ENCODE measurements at places on chromosomes 2 and 18. TPM values are rescaled to one million over a fixed set of nuclear protein-coding genes. Genes with fewer than 3 reads are reported as not detected.

GRCh38 chr18:13638719-13639595 lies 87.4 kb downstream of the FAM210A start:
- DNase-seq, result no peak

The FAM237A gene
- not detected for polyA plus RNA-seq

The CHRNA1 gene
- not detected for polyA plus RNA-seq

GRCh38 chr2:19474128-19474527 lies 115.7 kb upstream of the OSR1 start:
- no peak for DNase-seq

DNA sequence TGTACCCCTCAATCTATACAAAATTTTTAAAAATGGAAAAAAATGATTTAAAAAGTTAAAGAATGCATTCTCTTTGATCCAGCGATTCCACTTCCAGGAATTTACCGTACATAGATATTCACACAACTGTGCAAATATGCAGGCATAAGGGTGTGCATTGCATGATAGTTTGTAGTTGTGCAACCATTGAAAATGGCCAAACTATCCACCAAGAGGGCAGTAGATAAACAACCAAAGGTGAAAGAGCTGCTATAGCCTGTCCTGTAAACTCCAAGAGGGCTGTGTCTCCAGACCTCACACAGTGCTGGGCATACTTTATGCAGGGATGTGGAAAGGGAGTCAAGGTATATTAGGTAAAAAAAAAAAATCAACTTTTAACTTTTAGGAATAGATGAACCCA lies 116.5 kb upstream of the NEDD4L start:
- no peak for DNase-seq

- DNase-seq, result no peak
Observed at GRCh38 chr2:204754898-204755297, 209.6 kb downstream of the PARD3B start.

DNA sequence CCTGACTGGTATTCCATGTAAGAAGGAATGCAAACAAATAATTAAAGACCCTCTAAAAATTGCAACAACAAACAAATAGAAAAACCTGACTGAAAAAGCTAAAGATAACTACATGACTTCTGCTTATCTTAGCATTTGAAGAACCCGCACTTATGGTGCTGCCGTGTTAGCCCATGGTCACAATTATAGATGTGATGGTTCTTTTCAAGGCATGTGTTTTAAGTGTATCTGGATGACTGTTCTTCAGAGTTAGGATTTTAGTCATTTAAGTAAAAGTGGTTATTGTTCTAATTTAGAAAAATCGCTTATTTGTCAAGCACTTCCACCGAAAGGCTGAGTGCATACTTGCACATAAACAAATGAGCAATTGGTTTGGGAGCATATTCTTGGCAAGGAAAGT lies 77.3 kb downstream of the CPS1 start:
- no peak for DNase-seq

GRCh38 chr2:171923206-171923605 lies 945 bp downstream of the HAT1 start:
- DNase-seq, result no peak

The AKAIN1 gene
- polyA plus RNA-seq, result not detected

DNA sequence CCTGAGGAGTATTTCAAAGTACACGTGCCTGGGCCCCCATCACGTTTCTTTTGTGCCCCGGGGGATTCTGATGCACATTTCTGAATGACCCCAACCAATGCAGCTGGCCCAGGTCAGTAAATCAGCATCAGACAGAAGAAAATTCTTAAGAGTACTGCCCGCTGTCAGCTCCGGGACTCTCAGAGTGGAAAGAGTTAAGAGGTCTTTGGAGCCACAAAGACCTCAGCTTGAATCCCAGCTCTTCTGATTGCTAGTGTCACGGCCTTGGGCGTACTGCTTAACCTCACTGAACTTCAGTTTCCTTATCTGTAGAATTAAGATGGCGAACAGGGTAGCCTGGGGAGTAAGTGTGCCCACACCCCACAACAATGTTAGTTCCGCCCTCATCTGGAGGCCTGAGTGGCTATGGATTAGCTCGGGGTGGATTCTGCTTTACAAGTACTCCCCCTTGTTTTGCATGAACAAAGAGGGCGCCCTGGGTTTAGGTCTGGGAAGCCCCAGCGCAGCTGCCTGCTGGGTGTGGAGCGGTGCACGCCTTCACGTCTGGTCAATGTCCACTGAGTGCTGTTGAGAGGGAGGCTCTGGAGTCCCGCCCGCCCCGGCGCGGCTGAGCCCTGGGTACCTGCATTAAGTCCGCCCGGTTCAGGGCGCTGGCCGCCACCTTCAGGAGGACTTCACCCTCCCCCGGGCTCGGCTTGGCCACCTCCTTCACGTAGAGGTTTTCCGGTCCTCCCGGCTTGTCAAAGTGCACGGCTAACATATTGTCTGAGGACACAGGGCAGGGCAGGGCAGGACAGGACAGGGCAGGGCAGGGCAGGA lies 858 bp downstream of the TP53I3 start:
- DNase-seq, result peak; percentile 77

DNA sequence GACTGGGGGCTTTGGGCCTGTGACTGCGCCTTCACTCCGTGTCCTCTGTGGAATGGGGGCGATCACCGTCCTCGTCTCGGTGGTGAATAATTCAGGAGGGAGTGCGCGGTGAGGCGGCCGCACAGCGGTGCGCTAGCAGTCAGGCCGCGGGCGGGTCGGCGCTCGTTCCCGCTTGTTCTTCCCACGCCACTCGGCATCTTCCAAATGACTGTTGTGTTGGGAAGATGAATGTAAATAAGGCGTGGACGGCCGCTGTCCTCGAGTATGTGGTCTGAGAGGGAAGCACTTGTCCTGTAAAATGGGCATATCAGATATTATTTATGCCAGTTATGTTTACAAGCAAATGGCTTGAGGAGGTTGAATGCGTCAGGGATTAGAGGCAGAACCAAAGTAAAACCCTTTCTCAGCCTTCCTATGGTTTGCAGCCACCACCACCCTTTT lies 608 bp upstream of the VPS4B start:
- DNase-seq, result no peak

The KRTCAP3 gene
- polyA plus RNA-seq, result not detected

GRCh38 chr2:106075048-106075447 lies 119.1 kb downstream of the UXS1 start:
- no peak for DNase-seq

The LBX2 gene
- 0.46 TPM for polyA plus RNA-seq

The NETO1 gene
- polyA plus RNA-seq, result not detected

DNA sequence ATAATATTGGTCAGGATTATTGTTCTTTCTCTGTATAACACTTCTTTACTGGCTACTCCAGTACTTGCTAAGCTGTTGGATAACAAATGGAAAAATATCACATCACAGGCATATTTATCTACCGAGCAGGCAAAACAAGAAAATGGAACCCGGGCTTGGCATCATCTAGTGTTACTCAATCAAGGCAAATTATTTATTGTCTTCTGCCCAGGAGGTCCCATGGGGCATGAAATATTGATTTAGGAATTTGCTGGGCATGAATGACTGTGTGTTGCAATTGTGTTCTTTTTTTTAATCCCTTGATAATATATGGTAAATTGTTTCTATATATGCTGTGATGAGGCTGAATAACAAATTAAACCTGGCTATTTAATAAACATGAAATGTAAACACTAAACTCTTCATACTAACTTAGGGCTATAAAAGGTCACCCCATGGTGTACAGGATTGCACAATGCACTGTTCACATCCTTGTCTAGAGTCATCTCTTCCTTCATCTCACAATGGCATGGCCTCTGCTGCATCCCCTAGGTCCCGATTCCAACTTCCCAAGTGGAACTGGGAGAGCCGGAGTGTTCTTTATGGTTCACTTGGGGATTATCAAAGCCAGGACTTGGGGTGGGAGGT lies 2.2 kb upstream of the PARD3B start:
- no peak for DNase-seq

DNA sequence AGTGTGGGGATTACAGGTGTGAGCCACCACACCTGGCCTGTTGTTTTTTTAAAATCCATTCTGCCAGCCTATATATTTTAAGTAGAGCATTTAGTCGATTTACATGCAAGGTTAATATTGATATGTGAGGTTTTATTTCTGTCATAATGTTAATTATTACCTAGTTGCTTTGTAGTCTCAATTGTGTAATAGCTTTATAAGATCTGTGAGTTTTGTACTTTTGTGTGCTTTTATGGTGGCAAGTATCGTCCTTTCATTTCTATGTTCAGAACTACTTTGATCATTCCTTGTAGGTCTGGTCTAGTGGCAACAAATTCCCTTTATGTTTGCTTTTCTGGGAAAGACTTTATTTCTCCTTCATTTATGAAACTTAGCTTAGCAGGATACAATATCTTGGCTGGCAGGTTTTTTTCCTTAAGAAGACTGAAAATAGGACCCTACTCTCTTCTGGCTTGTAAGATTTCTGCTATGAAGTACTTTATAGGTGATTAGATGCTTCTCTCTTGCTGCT lies 51.0 kb upstream of the FAM117B start:
- DNase-seq, result no peak

- no peak for DNase-seq
Observed at GRCh38 chr2:68396093-68396492, 31.0 kb downstream of the PLEK start.

DNA sequence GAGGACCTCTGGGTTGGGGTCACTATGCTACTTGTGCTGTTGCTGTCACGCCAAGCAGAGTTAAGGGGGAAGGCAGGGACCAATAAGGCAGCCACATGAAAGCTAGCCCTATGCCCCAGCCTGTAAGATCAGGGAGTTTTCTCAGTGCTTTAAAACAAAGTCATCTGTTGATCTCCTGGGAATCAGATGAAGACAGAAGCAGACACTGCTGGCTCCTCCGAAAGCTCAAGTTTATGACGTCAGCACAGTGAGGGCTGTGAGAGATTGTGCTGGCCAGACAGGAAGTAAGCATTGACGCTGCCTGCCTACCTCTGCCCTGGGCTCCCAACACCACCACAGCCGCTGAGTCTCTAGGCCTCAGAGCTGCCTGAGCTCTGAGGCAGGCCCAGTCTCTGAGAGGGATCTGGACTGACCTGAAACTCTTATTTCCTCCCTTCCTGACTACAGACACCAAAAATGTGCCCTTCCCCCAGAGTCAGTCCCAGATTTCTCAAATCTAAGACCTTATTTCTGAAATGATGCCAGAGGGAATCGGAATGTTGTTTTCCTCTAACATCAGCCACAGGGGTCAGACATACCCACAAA lies 118.1 kb upstream of the EPAS1 start:
- peak; percentile 9 for DNase-seq

DNA sequence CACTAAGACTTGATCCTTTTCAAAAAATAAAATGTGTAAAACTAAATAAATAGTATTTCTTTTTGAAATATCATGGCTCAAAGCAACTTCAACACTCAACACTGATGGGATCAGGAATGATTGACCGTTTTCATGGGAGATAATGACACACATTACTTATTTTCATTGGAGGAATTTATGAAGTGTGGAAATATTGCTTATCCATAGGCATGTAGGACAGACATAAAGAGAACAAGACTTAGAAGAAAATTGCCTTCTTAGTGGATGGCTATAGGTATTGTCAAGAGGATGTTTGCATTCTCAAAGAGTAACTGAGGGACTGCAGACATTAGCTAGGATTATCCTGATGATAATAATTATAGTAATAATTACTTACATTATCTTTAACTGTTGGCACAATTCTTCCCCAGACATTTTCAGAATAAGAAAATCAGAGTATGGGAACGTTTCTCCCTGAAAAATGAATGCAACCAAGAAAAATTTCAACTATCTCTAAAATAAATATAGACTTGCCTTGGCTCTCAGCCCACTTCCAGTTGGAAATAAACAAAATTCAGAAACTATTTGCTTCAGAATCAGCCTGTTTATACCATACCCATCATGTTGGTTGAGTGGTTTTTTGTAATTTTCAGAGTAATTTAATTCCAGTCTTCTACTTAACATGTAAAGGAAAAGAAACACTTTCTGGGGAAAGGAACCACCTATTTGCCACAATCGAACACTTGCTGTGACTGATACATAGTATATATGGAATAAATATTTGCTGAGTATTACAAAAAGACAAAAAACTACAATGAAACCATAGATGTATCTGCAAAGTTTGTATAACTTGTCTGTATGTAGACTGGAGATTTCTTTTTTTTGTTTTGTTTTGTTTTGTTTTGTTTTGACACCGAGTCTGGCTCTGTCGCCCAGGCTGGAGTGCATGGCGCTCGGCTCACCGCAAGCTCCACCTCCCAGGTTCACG lies 165.7 kb downstream of the TMX3 start:
- no peak for DNase-seq

The IMPACT gene
- 19.7 TPM for polyA plus RNA-seq

GRCh38 chr18:69574401-69574800 lies 173.7 kb downstream of the DOK6 start:
- no peak for DNase-seq

GRCh38 chr2:170391018-170391417 lies 213.1 kb downstream of the MYO3B start:
- DNase-seq, result no peak

GRCh38 chr2:158745866-158746382 lies 49.2 kb upstream of the DAPL1 start:
- no peak for DNase-seq

- DNase-seq, result no peak
Observed at GRCh38 chr2:120389036-120389391, 43.1 kb downstream of the INHBB start.

- no peak for DNase-seq
Observed at GRCh38 chr2:8567469-8568260, 114.2 kb upstream of the ID2 start.

The BCL11A gene
- polyA plus RNA-seq, result 8.7 TPM

The ALPI gene
- polyA plus RNA-seq, result not detected

GRCh38 chr2:238801791-238802190 lies 46.1 kb upstream of the TWIST2 start:
- DNase-seq, result no peak

DNA sequence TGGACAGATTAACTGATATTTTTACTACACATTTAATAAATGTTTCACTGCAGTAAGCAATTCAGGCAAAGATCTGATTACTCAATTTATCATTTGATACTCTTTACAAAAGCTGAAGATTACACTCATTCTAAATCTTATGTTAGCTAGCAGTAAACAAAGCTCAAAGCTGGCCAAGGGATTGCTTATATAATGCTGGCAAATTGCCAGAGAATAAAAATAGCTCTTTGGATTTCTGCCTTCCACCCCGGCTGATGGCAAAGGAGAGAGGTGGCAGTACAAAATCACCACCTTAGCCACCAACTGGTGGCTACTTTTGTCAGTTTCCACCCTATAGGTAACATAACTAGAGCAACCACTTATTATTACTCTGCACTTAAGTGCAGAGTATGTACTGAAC lies 320.5 kb downstream of the FSIP2 start:
- DNase-seq, result no peak

Data from CD14-positive monocyte (primary cell).